ENCODE measurements at places on chromosomes 7 and 10.
A peak's percentile ranks its signal among the peaks of the same experiment; 100 is the strongest.

- DNase-seq = peak; percentile 38
Measured at GRCh38 chr7:28180364-28181147, at the start of gene JAZF1. TSS of gene JAZF1 (minus strand) at chr7:28180795.

DNA sequence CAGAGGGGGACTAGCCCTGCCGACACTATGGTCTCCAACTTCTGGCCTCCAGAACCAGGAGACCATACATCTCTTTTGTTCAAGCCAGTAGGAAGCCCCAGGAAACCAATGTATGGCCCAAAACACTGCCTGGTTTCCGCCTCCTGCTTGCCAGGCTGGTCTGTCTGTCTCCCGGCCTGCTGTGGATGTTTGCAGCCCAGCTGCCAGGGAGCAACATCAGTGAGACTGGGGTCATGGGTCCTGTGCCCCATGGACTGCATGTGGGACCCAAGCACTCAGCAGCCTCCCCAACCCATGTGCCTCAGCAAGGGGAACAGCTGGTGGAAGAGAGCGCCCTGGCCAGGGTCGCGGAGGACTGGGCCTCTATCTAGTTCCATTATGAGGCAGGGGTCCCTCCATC lies 33.4 kb upstream of the NUB1 start:
- DNase-seq = no peak

DNA sequence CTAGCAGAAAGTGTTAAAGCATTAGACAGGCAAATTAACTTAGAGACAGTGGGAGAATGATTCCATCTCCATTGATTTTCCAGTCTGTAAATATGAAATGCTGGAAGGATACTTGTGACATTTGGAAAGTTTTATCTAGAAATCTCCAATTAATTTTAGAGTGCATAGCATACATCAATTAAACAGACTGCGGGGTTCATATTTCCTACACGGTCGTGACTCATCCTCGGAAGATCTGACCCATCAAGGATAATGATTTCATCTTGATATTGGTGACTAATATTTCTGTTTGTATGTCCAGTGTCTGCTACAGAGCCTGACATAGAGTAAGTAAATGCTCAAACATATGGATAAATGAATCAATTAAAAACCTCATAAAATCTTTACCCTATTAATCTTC lies 474.9 kb downstream of the KCNMA1 start:
- DNase-seq = no peak

GRCh38 chr10:131245475-131246059 lies 66.0 kb downstream of the TCERG1L start:
- no peak for DNase-seq

DNA sequence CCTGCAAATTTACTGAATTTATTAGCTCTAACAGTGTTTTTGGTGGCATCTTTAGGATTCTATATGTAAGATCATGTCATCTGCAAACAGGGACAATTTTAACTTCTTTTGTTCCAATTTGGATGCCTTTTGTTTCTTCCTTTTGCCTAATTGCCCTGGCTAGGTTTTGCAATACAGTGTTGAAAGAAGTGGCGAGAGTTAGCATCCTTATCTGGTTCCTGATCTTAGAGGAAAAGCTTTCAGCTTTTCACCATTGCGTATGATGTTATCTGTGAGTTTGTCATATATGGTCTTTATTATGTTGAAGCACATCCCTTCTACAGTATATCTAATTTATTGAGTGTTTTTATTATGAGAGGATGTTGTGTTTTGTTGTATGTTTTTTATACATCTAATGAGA lies 301.4 kb downstream of the PTPRN2 start:
- no peak for DNase-seq

DNA sequence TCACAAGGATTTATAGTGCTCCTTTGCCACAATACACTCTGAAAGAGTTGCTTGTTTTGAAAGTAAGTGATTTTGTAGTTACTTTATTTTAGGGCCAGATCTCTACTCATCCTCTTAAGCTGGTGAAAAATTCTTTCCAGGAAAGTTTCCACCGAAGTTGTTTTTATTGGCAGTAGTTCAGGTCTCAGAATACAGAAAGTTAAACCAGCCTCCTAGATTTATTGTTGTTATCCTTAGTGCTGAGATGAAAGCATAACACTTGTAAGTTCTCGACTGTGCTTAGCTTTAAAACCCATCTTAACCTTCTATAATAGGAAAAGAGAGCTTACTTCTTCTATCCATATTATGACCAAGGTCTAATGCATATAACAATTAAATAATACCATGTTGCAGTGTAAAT lies 5.5 kb downstream of the AP3M1 start:
- no peak for DNase-seq

DNA sequence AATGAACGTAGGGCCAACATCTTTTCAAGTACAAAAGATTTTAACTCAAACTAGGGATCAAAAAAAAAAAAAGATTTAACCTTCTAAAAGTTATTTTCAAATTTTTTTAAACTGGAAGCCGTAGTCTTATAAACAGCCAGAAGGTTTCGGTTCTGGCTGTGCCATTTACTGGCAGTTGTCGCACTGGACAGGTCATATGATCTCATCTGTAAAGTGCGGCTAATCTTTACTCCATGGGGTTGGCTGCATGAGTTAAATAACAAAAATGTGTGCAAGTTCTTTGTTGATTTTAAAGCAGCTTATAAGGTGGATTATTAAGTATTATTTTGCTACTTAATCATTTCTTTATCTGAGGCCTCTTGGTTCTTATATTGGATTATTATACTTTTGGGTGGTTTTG lies 36.6 kb downstream of the TRUB1 start:
- no peak for DNase-seq

- no peak for DNase-seq
Measured at GRCh38 chr10:77281719-77282118, 355.9 kb downstream of the KCNMA1 start.

DNA sequence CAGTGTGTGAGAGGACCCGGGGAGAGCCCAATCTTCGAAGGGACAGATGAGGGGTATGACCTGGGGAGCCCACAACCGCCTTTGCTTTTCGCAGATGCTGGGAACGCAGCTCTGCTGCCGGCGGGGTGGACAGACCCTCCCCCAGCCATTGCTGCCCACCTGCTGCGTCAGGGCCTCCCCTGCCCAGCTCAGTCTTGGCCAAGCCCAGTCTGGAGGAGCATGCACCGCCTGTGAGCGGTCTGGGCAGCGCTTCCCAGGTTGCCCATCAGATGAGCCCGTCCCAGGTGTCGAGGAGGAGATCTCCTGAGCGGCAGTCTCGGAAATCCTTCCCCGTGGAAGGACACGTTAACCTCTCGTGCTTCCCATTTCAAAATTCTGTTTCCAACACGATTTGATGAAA lies 17.3 kb upstream of the AP5Z1 start:
- DNase-seq = no peak

GRCh38 chr10:98349508-98349922 lies 65.5 kb downstream of the PYROXD2 start:
- no peak for DNase-seq

DNA sequence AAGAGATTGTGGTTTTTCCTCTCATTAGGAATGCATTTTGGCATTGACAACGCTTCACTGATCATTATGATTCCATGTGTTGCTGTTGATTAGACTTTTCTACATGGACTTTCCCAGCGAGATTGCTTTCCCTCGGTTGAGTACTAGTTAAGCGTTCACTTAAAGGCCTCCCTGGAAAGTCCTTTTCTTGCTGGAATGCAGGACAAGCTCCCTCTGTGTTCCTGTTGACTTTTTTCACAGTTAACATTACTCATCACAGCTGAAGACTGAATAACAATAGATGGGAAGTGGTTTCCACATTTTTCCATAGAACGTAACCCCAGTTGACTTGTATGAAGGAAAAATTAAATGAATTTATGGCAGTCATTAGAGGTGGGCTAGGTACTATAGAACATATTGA lies 2.6 kb upstream of the CAV1 start:
- DNase-seq = no peak

DNA sequence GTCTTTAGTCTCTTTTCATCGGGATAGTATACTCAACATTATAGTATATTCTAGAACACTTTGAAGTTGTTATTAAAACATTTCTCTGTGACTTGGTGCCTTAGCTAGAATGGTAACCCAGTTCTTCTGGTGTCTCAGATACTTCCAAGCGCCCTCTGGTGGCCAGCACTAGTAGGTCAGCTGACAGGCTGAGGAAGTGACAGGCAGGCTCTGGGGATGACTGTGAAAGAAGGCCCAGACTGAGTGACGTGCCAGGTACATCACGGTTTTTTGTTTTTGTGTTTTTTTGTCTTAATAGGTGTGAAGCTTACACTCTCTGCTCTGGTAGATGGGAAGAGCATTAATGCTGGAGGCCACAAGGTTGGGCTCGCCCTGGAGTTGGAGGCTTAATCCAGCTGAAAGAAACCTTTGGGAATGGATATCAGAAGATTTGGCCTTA lies 5.1 kb downstream of the COMTD1 start:
- DNase-seq = peak; percentile 86

GRCh38 chr7:134513169-134513752 lies 14.1 kb upstream of the AKR1B10 start:
- peak; percentile 56 for DNase-seq

DNA sequence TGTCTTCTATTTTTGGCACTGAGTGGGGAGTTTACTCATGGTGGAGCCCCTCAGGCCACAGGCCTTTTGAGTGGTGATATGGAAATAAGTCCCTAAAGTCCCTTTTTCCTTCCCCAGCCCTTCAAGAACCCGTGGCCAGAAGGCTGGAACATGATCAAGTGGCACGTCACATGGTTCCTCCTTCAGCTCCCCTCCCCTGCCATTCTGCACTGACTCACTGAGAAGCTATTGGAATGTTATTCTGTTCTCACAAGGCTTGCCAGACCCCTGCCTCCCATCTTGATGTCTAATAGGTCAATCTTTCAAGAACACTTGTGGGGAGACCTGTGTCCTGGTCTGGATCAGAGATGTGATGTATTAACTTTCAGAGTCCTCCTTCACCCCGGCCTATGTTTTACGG lies 279.8 kb downstream of the SEC23IP start:
- DNase-seq = peak; percentile 50

DNA sequence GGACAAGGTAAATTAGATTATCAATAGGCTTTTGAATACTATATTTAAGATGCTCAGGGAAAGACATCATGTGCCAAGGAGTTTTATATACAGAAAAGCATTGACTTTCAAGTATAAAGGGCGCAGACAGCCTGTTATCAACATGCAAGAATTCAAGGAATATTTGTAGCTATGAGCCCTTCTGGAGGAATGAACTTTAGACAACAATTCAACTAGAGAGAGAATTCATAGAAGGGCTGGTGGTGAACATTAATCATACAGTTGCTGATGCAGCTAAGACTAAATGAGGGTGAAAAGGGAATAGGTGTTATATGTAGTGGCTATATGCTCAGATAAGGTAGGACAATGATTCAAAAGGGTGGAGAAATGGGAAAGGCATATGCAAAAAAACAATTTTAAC lies 41.2 kb downstream of the AOAH start:
- no peak for DNase-seq

DNA sequence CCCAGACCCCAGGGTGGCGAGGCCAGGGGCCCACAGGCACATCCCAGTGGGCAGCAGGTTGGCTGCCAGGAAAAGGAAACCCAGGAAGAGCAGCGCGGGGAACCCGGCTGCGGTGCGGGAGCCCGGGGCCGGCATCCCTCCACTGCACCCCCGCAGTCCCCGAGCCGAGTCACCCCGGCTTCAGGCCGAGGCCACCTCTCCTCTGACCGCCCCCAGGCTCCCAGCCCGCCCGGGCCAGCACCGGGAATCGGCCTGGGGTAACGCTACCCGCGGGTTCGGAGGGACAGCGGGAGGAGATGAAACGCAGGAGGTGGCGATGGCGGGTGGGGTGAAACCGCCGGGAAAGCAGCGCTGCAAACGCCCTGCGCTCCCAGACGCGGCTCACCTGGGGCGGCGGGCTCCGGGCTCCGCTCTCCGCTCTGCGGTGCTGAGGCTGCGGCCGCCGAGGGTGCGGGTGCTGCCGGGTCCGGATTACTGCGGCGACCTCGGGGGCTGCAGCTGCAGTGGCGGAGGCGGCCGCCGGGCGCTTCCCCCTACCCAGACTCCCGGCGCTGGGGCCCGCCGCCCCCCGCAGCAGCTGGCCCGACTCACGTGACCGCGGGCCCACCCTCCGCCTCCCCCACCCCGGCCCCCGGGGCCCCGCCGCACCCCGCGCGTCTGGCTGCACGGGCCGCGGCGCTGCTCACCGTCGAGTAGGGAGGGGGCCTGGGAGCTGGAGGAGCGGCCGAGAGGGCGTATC lies at the start of gene SCRN1:
Gene SCRN1 (minus strand): TSS at position 545 of the 739 bp plus-strand sequence. CDS start 20,734 bp downstream, outside the sequence.
- DNase-seq = peak; percentile 62

- DNase-seq = no peak
Measured at GRCh38 chr7:50426280-50427045, 23.7 kb downstream of the FIGNL1 start.

DNA sequence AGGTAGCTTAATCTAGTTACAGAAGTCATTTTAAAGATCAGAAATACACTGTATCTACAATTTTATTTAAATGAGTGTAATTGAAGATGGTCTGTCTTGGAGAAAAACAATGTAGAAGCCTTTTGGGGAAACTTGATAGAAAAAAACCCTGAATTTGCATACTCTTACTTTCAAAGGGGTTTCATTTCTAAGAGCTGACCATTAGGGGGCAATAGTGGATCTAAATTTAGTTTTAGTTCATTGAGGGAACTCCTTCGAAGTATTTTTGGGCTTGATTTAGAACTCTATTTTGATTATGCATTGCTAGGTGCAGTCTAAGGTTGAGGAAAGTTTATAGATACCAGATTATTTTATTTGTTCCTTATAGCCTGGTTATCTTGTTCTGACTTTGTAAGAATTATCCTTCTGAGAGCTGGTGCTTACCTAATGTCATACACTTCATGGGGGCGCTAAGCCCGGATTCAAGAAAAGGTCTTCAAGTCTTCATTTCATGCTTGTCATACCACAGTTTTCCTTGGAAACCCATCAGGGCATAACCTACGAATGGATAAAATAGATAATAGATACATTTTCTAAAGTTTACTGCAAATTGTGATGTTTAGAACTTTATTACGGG lies 69.1 kb upstream of the MXI1 start:
- no peak for DNase-seq

DNA sequence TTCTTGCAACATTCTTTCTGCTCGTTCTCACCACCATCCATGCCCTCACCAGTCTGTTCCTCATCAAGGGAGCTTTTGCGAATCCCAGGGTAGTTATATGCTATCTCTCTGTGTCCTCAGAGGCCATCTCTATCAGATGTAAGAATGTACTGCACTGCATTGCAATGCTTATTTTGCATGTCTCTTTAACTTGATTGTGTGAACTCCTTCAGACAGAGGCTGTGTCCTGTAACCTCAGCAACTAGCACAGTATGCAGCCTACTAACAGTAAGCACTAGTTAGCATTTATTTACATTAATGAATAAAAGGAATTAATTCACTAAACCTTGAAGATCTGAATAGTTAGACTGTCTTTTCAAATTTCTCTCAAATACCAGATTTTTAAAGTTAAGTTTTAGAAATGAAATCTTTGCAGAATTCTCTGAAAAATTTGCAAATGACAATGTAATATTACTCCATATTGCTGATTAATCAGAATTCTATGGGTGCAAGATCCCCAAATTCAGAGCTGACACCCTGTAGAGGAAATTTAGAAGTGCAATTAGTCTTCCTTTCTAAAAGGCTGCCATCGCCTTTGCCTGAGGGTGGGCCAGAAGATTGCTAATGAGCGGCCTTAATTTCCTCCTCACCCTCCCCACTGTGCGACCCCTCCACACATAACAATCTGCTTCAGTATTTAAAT lies 10.3 kb upstream of the LHFPL3 start:
- DNase-seq = no peak

Measured in ELF-1 (cell line).